ENCODE measurements at places on chromosomes 2 and 18.

GRCh38 chr18:33350256-33350655, 90.3 kb downstream of the CCDC178 start:
- no peak for DNase-seq

DNA sequence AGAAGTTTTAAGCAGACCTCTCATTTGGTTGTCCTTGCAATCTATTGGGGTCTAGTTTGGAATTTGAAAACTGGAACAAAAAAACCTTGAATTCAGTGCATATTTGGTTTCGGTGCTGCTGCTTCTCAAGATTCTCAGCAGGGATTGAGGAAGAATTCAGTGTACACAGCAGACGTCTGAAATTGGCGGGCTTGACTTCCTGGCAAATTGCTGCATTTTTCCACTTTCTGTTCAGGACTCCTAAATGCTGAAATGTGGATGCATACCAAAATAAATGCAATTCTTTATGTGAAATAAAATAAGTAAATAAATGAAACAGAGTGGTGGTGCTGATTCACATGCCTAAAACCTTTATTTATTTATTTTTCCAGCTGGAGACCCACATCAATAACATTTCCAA, 332.4 kb upstream of the KYNU start:
- no peak for DNase-seq

DNA sequence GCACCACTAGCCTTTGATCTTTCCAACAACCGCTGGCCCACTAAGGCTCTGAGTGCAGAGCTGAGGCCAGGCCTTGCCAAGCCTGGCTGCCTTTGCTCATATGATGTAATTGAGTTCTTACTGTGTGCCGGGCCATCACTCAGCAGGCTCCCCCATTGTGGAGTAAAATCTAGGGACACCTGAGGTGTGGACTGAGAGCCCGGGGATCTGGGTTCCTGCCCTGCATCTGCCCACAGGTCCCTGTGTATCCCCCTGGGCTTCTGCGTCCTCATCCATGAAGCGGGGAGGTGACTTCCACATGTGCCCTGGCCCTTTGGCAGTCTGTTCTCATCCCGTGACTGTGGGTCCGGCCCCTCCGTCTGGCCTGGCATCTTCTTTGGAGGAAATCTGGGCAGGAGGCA, 33.8 kb downstream of the GREB1 start:
- DNase-seq, result no peak

- DNase-seq, result no peak
Measured at GRCh38 chr2:8511868-8512612, 169.8 kb upstream of the ID2 start.

GRCh38 chr18:61435064-61435652, 101.9 kb downstream of the CDH20 start:
- DNase-seq, result no peak

- no peak for DNase-seq
Measured at GRCh38 chr18:48308755-48309575, 100.2 kb downstream of the ZBTB7C start.
